ENCODE measurements at places on chromosomes 1 and 21.

DNA sequence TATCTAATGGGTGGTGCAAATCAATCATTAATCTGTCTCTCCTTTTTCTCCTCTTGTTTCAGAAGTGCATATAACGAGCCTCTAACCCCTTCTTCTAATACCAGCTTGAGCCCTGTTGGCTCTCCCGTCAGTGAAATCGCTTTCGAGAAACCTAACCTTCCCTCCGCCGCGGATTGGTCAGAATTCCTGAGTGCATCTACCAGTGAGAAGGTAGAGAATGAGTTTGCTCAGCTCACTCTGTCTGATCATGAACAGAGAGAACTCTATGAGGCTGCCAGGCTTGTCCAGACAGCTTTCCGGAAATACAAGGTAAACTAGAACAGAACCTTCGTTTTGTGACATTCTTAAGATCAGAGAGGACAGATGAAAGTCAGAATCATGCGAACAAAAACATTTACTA is 25.3 kb upstream of the VAMP3 start:
- no peak for DNase-seq

DNA sequence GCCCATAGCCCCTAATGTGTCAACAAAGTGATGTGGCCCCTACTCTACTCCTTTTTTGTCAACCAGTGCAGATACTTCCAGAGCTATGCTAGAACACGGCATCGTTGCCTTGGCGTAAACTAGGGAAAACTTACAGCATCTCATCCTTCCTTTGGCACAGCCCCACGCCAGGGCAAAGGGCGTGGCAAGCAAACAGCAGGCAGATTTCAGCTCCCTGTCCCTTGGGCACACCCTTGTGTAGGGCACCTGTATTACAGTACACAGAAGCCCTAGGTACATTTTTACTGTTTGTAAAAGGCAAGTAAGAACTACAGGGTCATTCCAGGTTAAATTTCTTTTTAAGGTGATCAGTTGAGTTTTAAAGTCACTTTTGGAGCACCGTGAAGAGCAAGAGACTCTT is 29.3 kb downstream of the PRDX6 start:
- DNase-seq = peak; percentile 18

GRCh38 chr1:245419461-245419978 is 264.7 kb downstream of the KIF26B start:
- DNase-seq = no peak

- DNase-seq = no peak
Measured at GRCh38 chr1:244851546-244852231, 12.7 kb downstream of the HNRNPU start.

DNA sequence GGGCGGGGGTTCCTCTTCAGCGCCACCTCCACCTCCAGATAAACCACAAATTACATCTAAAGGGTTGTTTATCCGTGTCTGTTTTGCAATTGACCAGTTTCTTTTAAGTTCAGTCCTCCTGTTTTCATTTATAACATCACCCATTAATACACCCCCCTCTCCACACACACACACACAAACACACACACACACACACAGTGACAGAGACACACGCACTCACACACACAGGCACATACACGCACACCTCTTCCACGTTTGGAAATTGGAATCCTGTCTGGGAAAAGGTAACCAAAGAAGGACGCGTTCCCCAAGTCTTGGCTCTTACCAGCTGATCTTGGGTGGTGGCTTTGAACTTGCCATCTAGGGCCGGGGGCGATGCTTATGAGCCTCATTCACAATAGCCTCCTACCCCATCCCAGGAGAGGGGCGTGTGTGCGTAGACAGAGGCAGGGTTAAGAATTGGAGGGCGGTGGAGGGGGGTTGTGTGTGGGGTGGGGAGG is 442 bp upstream of the CSMD2 start:
- no peak for DNase-seq

DNA sequence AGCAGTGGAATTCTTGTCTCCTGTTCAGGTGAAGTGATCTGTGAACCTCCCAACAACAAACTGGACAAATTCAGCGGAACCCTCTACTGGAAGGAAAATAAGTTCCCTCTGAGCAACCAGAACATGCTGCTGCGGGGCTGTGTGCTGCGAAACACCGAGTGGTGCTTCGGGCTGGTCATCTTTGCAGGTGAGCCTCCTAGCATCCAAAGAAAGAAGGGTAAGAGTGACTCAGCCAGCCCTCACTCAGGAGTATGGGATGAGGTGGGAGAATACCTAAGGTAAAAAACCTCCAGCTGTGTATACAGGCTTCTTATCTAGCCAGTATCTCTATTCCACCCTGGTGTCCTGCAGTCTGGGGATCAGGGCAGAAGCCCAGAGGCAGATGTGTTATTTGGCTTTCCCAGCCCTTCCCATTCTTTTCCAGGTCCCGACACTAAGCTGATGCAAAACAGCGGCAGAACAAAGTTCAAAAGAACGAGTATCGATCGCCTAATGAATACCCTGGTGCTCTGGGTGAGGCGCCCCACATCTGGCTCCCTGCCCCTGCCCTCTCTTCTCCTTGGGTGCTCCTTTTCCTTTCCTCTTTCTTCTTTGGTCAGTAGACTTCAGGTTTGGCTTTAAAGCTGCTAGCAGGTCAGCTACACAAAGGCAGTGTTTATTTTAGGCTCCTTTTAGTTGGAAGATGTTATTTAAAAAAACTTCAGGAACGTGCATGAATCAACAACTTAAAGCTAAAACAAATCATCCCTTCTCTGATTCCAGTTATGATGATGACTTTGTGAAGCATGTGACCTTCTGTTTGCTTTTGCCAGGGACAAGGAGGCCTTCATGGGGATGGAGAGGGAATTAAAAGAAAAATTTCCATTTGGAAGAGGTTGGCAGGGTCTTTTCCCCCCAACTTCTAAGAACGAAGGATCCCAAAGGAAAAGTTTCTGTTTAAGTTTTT is 9.0 kb downstream of the ATP8B2 start:
- DNase-seq = no peak

GRCh38 chr1:227369102-227369760 is 50.9 kb upstream of the CDC42BPA start:
- no peak for DNase-seq

DNA sequence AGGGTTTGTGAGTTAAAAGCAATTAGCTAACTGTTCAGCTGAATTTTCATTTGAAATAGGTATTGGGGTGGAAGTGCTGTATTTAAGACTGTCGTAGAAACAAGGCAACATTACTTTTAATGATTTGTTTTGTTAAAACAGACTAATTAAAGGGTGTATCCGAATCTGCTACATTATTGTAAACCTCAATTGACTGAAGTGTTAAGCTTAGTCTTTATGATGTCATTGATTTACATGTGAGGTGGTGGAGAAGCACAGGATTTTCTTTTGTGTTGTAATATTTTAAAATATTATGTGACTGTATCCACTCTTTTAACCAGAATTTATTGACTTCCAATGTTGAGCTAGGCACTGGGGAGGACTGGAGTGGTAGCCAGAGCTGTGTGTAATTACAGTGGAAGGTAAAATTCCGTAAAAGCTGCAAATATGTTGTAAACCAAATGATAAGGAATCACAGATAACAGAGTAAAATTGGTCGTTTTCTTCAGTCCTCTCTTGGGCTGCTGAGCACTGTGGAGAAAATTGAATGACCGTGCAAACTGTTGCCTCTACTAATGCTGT is 1.6 kb downstream of the HOOK1 start:
- DNase-seq = no peak

DNA sequence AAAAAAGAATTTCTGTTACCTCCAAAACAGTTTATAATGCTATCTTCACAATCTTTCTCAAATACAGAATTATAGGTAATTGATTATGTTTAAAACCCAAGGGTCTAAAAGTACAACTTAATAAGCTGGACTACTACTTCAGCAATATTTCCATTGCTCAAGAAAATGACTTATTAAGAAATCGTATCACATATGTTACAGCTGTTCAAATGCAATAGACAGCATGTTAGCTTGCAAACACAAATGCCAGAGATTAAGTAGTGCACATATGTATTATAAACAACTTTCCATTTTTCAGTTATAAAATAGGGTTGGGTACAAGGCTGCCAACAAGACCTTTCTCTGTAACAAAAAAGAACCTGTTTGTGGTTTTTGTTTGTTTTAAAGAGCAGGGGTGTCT is 211.0 kb upstream of the DMRTA2 start:
- no peak for DNase-seq

GRCh38 chr1:189513091-189513490 is 964.6 kb downstream of the BRINP3 start:
- no peak for DNase-seq

- no peak for DNase-seq
Measured at GRCh38 chr1:19006837-19007271, 50.4 kb upstream of the IFFO2 start.

DNA sequence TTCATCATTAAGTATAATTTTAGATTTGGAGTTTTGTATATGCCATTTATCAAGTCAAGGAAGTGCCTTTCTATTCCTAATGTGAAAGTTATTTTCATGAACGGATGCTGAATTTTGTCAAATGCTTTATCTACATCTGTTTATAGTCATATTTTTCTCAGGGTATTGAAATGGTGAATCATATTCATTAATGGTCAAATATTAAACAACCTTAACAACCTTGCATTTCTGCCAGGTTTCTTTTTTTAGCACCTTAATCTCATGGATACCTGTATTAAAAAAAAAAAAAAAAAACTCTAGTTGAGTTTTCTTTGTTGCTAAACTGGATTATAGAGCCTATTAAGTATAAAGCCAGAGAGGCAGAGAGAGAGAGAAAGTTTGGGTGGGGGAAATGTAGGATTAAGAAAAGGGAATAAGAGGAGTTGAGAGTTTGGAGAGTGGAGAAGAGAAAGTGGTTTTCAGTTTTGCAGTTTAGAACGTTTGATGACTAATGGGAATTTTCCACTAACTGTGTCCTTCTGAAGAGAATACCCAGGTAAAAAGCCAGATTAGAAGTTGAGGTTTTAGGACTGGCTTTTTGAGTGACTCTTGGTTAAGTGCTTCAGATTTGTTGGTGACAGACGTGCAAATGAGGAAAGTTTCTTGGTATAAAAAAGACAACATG is 305.0 kb downstream of the HLX start:
- no peak for DNase-seq

GRCh38 chr1:117735045-117735992 is 129.5 kb downstream of the TENT5C start:
- peak; percentile 66 for DNase-seq

DNA sequence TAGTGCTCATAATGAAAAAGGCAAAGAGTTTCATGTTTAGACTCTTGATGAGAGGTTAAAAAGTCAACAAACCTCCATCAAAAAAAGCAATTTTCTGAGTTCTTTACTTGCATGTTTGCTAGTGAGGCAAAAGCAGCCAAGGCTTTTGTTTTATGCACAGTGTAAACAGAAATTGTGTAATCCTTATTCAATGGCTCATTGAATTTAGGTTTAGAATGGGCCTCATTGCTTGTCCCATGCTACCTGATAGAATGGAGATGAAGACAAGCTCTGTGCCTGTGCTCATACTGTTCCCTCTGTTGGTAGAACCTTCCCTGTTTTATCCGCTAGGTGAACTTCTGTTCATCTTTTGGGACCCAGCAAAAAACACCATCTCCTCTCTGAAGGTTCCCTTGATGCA is 10.0 kb upstream of the LRRC8D start:
- no peak for DNase-seq

DNA sequence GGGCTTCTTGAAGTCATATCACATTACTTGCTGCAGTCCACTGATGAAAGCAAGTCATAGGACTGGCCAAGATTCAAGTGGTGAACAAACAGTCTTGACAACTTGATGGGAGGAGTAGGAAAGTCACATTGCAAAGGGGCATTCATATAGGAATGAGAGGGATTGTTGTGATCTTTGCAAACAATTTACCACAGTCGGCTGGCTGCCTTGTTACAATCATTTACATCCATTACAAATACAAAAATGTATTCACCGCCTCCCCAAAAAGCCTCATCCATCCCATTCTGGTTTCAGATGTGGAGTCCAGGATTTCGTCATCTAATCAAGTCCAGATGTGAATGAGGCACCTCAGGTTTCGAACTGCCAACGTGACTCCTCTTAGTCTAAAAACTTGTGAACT is 26.8 kb downstream of the GORAB start:
- no peak for DNase-seq

DNA sequence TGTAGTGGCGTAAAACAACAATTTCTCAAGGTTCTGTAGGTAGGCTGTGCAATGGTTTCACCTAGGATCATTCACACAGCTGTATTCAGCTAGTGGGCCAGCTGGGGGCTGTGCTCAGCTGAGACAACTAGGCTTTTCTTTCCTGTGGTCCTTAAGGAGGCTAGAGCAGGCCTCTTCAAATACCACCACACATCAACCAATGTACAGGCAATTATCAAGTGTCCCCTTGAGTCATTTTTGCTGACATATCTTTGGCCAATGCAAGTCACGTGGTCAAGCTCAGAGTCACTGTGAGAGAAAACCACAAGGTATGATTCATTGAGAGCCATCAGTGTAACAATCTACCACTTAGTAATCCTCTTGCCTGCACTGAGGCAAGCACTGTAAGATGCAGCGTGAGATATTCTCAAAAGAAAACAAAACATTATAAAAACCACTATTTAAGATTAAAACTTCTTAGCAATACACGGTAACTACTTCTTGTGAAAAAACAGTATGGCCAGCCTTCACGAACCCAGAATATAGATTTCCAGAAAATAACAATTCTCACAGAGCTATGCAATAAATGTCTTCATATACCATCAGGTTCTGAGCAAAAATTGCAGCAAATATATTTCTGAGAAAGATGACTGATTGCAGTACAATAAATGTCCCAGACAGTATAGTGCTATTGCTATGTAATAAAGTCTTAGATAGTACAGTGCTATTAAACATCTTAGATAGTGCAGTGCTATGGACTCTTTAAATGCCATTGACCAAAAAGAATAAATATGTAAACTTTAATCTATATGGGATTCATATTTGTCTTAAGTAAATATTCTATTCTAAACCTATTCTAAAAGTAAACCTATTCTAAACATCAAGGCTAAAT is 55.3 kb downstream of the NME7 start:
- DNase-seq = peak; percentile 79

DNA sequence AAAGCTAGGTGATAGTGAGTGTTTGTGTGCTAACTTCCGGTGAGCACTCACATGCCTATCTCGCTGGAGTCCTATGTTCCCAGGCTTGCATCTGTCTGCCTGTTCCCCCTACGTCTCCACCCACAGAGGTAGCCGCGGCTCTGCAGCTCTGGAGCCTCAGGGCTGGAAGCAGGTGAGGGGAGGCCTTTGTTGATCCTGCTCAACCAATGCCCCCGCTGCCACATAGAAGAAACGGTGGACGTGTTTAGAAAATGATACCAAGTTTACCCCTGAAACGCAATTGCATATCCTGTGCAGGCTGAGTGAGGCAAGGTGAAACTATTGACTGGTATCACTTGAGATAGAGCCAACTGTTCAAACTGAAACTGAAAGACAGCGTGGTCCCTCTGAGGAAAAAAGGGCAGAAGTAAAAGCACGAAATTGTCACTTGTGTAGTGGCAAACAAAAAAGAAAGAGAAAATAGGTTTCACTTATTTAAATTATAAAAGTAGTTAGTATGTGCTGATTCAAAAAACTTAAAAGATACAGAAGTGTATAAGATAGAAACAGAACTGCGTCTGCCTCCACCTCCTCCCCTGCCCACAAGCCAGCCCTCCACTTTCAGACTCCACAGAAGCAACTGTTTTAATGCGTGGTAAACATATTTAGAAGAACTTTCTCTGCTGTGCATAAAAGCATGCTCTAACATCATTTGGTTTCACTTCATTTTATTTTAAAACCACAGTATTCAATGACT is 38.6 kb upstream of the ETS2 start:
- no peak for DNase-seq

Measured in urothelium cell line (cell line).